ENCODE measurements at places on chromosomes 16 and 17. TPM values are rescaled to one million over a fixed set of nuclear protein-coding genes. Genes with fewer than 3 reads are reported as not detected.
A peak's percentile ranks its signal among the peaks of the same experiment; 100 is the strongest.

GRCh38 chr16:78930561-78930960, 670.0 kb downstream of the MAF start:
- H3K36me3 ChIP-seq, result no peaks in the 10 kb centered on the region
- H3K27ac ChIP-seq, result no peak overlapping the region
- no peaks in the 10 kb centered on the region for H3K4me1 ChIP-seq

DNA sequence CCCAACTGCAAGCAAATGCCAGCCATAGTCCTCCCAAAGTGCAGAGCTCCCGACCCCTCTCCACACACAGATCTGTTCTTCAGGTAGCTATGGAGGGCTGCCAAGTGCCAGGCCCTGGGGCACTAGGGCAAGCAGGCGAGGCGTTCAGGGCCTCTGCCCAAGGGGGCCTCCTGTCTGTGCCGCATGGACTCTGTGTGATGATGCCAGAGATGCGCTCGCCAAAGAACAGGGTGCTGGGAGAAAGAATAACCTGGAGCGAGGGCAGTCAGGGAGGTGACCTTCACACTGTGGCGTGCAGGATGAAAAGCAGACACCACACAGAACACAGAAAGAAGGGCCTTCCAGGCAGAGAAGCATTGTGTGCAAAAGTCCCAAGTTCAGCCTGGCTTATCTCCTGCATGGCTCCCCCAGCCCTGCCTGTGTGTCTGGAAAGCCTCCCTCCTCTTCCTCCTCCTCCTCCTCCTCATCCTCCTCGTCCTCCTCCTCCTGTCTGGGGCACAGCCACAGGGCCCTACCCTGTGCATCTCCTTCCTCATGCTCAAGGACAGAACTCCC, 44.2 kb downstream of the PEMT start:
- no peaks in the 10 kb centered on the region for H3K27me3 ChIP-seq
- H3K4me1 ChIP-seq, result peaks cover 9% of the 10 kb centered on the region
- H3K27ac ChIP-seq, result no peak overlapping the region
- no peaks in the 10 kb centered on the region for H3K36me3 ChIP-seq
- H3K4me3 ChIP-seq, result no peak overlapping the region
- DNase-seq, result no peak

- H3K36me3 ChIP-seq, result peaks cover 8% of the 10 kb centered on the region
- DNase-seq, result peak; percentile 52
- H3K4me3 ChIP-seq, result no peak overlapping the region
- H3K4me1 ChIP-seq, result peaks cover 15% of the 10 kb centered on the region
These were observed 32.8 kb downstream of the HELZ start for GRCh38 chr17:67212231-67212630.

DNA sequence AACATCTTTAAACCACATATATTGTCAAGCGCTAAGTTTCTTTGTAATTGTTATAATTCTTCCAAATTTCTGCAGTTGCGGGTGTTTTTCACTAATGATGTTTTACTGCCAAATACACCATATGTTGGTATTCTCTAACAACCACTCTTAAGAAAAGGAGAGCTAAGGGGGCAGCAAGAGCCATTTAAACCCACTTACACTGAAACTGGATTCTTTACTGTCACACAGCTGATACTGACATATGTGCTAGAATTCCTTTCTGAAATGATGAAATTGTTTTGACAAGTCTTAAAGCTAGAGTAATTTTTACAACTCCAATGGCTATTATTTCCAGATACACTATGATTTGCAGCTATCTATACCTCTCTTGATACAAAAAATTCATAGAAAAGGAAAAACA, 483.1 kb downstream of the CDH11 start:
- DNase-seq, result no peak
- H3K4me3 ChIP-seq, result no peak overlapping the region
- H3K27ac ChIP-seq, result no peak overlapping the region
- H3K36me3 ChIP-seq, result no peaks in the 10 kb centered on the region

DNA sequence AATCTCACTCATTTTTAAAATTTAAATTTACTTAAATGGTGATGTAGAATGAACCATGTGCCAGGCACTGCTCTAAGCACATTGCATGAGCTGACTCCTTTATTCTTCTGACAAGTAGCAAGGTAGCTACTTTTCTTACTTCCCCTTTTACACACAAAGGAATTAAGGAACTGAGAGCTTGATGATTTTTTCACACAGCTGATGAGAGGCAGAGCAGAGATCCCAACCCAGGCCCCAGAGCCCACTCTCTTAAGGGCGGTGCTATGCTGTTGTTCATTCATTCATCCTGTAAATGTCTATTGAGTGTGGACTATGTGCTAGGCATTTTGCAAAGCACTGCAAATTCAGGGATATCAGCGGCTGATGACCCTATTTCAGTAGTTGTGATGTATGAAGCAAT, 17.9 kb downstream of the SEC14L5 start:
- H3K4me1 ChIP-seq, result no peaks in the 10 kb centered on the region
- no peak for DNase-seq
- H3K27me3 ChIP-seq, result peaks cover 15% of the 10 kb centered on the region
- no peak overlapping the region for H3K27ac ChIP-seq
- H3K36me3 ChIP-seq, result no peaks in the 10 kb centered on the region

DNA sequence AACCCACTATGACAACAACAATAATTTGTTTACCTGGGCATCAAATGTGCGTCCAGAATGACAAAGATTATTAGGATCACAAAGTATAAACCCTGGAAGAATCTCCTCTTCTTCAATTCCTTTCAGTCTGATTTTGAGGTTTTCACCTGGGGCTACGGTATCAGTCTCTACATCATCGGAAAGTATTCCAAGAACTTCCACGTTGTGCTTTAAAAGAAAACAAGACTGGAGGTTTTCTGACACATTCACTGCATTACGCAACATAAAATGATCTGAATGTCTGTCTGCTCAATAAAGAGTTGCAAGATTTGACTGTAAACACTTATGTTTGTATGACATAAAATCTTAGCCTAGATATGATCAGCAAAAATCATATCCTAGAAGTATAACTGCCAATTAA, 26.0 kb upstream of the RSL1D1 start:
- no peak overlapping the region for H3K4me3 ChIP-seq
- H3K4me1 ChIP-seq, result no peaks in the 10 kb centered on the region
- H3K27ac ChIP-seq, result no peak overlapping the region

GRCh38 chr17:73431401-73432205, 119.8 kb upstream of the CDC42EP4 start:
- no peaks in the 10 kb centered on the region for H3K4me1 ChIP-seq
- no peak overlapping the region for H3K4me3 ChIP-seq
- no peak overlapping the region for H3K27ac ChIP-seq
- no peaks in the 10 kb centered on the region for H3K27me3 ChIP-seq
- H3K36me3 ChIP-seq, result no peaks in the 10 kb centered on the region

DNA sequence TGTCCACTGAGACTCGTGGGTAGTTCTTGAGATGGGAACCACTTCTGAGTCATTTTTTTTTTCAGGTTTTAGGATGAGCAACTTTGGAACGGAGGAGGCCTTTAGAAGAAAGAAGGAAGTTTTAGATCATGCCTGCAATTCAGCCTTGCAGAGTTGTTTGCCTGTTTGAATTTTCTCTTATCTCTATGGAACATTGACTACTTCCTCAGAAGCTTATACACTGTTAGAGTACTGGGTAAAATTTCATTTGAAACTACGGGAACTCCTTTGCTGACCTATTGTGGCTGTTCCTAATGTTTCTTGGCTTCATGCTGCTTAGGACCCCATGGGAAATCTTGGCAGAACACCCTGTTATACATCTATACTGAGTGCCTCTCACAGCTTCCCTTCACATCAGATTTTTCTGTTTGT, 70.8 kb downstream of the MAP2K6 start:
- H3K4me1 ChIP-seq, result no peaks in the 10 kb centered on the region
- no peak for DNase-seq
- H3K27me3 ChIP-seq, result no peaks in the 10 kb centered on the region
- no peaks in the 10 kb centered on the region for H3K36me3 ChIP-seq
- no peak overlapping the region for H3K4me3 ChIP-seq

- no peak overlapping the region for H3K27ac ChIP-seq
- no peaks in the 10 kb centered on the region for H3K4me1 ChIP-seq
- DNase-seq, result no peak
- H3K36me3 ChIP-seq, result no peaks in the 10 kb centered on the region
- no peak overlapping the region for H3K4me3 ChIP-seq
- no peaks in the 10 kb centered on the region for H3K27me3 ChIP-seq
These were observed 74.6 kb downstream of the ZNF18 start for GRCh38 chr17:11922638-11923037.

DNA sequence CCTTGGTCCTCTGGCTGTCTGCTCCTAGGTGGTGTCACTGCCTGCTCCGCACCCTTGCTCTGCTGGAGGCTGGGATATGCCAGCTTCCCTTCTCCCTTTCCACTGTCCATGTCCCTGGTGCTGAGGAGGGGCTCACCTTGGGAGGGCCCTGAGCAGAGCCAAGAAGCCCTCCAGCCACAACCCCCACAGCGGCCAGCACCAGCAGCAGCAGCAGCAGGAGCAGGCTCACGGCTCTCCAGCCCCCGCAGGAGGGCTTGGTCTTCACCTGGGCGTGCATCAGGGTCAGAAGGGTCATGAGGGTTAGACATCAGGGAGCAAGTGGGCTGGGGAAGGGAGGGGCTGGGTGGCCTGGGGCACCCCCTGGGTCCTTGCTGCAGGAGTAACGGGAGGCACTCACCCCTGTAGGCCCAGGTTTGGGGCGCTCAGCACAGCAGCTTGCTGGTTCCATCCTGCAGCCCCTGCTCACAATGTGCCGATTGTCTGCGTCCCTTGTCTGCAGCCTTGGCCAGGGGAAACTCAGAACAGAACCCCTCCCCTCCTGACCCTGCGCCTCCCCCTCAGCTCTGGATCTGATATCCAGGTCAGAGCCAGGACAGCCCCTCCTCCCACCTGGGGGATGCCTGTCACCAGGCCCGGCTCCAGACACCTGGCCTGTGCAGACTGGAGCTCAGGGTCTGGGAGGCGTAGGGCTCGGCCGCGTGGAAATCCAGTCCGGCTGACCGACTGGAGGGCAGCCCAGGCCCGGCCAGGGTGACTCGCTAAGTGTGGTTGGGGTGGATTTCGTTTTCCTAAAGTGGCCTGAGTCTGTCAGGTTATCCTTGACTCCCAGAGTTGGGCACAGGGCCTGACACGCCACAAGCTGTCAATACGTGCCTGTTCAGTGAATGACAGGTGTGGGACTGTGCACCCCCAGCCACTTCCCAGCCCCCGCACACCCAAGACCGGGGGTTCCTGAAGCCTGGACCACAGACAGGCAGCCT, at the start of gene BRICD5:
Gene BRICD5, minus strand, starts transcription at position 478 of the 980 bp plus-strand sequence. Its CDS starts 30 bp downstream, at position 448.
- no peaks in the 10 kb centered on the region for H3K27me3 ChIP-seq
- H3K4me3 ChIP-seq, result no peak within 1 kb of the TSS
- H3K36me3 ChIP-seq, result peaks cover 28% of the 10 kb centered on the region
- peaks cover 12% of the 10 kb centered on the region for H3K4me1 ChIP-seq

GRCh38 chr16:30808146-30808545, 21.1 kb upstream of the ZNF629 start:
- DNase-seq, result no peak
- no peak overlapping the region for H3K4me3 ChIP-seq
- H3K4me1 ChIP-seq, result peaks cover 8% of the 10 kb centered on the region
- H3K27me3 ChIP-seq, result no peaks in the 10 kb centered on the region

GRCh38 chr16:87648236-87648635, 45.9 kb downstream of the JPH3 start:
- no peak overlapping the region for H3K27ac ChIP-seq
- no peaks in the 10 kb centered on the region for H3K36me3 ChIP-seq
- H3K4me1 ChIP-seq, result no peaks in the 10 kb centered on the region
- H3K4me3 ChIP-seq, result no peak overlapping the region
- DNase-seq, result no peak

GRCh38 chr17:2899906-2900305, 103.7 kb downstream of the RAP1GAP2 start:
- no peaks in the 10 kb centered on the region for H3K36me3 ChIP-seq
- H3K27ac ChIP-seq, result no peak overlapping the region
- H3K4me3 ChIP-seq, result no peak overlapping the region
- H3K4me1 ChIP-seq, result peaks cover 2% of the 10 kb centered on the region
- DNase-seq, result peak; percentile 11
- no peaks in the 10 kb centered on the region for H3K27me3 ChIP-seq

DNA sequence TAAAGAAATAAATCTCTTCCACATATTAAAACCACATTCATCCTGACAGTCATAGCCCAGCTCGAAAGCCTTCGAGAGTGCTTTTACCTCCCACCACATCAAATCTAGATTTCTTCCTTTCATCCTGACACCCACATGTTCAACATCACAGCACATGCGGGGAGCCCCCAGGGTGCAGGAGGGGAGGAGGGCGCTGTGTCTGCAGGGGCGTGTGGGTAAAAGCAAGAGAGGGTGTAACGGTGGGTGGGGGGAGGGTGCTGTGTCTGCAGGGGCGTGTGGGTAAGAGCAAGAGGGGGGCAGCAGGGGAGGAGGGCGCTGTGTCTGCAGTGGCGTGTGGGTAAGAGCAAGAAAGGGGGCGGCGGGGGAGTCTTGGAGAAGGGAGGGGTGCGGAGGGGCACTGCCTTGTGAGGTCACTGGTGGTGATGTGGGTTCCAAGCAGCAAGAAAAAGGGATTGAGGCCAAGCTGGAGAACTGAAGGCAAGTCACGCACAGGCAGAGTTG, 34.7 kb downstream of the ADCY9 start:
- no peaks in the 10 kb centered on the region for H3K27me3 ChIP-seq
- peak; percentile 49 for DNase-seq
- H3K4me1 ChIP-seq, result peaks cover 7% of the 10 kb centered on the region
- H3K36me3 ChIP-seq, result 0 out of 2 replicates have a peak, but pooled peaks cover 2% of the 10 kb centered on the region
- peak overlapping the region; percentile 14 for H3K27ac ChIP-seq

DNA sequence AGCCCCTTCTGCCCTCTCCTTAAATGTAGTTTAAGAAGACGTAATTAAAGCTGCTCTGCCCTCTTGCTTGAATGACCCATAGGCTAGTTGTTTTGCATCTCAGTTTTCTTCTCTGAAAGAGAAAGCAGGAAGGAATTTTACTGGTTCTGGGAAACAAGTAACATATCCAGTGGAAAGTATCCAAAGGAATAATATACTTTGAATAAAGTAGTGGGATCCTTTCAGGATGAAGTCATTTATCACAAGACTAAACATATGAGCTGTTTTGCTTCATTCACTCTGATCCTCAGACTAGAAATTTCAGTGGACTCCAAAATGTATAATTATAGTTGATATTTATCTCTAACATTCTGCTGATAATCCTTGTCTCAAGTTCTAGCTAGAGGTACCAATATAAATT, 1297.6 kb upstream of the GOT2 start:
- DNase-seq, result no peak
- no peaks in the 10 kb centered on the region for H3K27me3 ChIP-seq
- H3K4me3 ChIP-seq, result no peak overlapping the region
- no peak overlapping the region for H3K27ac ChIP-seq
- H3K36me3 ChIP-seq, result no peaks in the 10 kb centered on the region
- H3K4me1 ChIP-seq, result no peaks in the 10 kb centered on the region

- no peak for DNase-seq
- H3K4me1 ChIP-seq, result no peaks in the 10 kb centered on the region
- H3K27me3 ChIP-seq, result peaks cover 54% of the 10 kb centered on the region
- no peaks in the 10 kb centered on the region for H3K36me3 ChIP-seq
- no peak overlapping the region for H3K27ac ChIP-seq
- no peak overlapping the region for H3K4me3 ChIP-seq
These were observed 9.4 kb upstream of the C17orf113 start for GRCh38 chr17:42059815-42060214.

- peaks cover 7% of the 10 kb centered on the region for H3K36me3 ChIP-seq
- no peak for DNase-seq
- H3K4me1 ChIP-seq, result peaks cover 2% of the 10 kb centered on the region
These were observed 5.7 kb downstream of the CBX1 start for GRCh38 chr17:48095611-48096010.

TEX19 gene
- under 0.01 TPM for total RNA-seq

CLEC18B gene
- not detected for total RNA-seq

ZDHHC1 gene
- total RNA-seq, result 2.0 TPM

ACSM2A gene
- total RNA-seq, result not detected

CDH15 gene
- 0.18 TPM for total RNA-seq

UBE2O gene
- 17.6 TPM for total RNA-seq

DLX3 gene
- not detected for total RNA-seq
